ENCODE measurements at places on chromosomes 5 and 9.

DNA sequence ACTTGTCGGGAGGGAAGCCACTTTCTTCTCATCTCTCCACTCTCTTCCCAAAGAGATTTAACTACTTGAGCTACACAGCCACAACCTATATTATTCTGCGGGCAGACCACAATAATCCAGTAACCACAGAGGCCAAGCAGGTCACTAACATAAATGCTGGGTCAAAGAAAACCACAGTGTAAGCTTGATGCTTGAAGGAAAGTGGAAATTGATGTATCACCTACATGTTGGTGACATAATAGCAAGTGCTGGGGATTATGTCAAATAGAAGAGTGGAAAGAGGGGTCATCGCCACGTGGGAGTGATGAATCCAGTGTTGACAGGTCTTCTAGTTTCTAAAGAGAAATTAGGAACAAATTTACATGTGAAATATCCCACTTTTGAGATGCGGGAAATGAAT is 40.9 kb downstream of the RFK start:
- DNase-seq = no peak

GRCh38 chr9:127877566-127877998 is at the start of gene AK1:
Gene AK1 (minus strand): TSS chr9:127877675. CDS start chr9:127874617, 3,058 bp downstream.
- no peak for DNase-seq

- DNase-seq = peak; percentile 85
Measured at GRCh38 chr9:131502781-131503625, at the start of gene POMT1. Gene POMT1 (plus strand): TSS chr9:131502918. CDS start chr9:131504219, 1,301 bp downstream.

- DNase-seq = no peak
Measured at GRCh38 chr9:9478741-9479140, 1134.1 kb downstream of the PTPRD start.

DNA sequence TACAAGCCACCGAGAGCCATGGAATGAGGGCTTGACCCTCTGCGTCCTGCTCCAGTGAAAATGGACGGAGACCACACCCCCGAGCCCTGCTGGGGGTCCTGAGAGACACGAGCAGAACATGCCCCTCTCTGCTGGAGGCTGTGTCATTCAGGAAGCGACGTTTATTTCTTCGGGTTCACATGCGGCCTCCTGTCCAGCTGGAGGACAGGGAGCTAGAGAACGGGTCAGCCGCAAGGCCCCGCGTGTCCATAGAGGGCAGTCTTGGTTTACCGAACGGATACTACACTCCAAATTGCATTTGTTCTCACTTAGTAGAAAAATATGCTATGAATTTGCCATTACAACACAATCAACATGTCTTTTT is 36.1 kb downstream of the MRPL36 start:
- peak; percentile 31 for DNase-seq

- no peak for DNase-seq
Measured at GRCh38 chr9:115553060-115553773, 435.3 kb upstream of the TNC start.
